Naive thymus-derived CD8-positive, alpha-beta T cell (primary cell): ENCODE measurements at places on chromosomes 12 and 14. TPM values are rescaled to one million over a fixed set of nuclear protein-coding genes. Genes with fewer than 3 reads are reported as not detected.

The LRP1-AS gene
- polyA plus RNA-seq: not detected

The ST8SIA1 gene
- polyA plus RNA-seq: 0.46 TPM

The HOXC4 gene
- not detected for polyA plus RNA-seq

DNA sequence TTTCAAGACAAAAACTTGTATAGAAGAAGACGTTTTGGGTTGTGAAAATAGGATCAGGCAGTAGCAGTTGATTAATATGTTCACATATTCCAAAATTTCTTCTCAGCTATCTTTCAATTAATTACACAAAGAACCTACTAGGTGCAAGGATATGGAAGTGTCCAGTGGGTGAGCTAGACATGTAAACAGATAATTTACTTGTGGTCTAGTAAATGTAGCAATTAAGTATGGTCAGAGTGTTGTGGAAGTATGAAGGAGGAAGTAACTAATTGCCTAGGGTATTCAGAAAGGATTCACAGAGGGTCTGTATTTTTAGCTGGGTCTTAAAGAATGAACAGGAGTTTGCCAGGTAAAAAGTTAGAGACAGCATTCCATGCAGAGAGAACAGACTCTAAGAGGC, 5.9 kb downstream of the GOLGA5 start:
- DNase-seq: no peak

The RSRC2 gene
- 23.6 TPM for polyA plus RNA-seq

DNA sequence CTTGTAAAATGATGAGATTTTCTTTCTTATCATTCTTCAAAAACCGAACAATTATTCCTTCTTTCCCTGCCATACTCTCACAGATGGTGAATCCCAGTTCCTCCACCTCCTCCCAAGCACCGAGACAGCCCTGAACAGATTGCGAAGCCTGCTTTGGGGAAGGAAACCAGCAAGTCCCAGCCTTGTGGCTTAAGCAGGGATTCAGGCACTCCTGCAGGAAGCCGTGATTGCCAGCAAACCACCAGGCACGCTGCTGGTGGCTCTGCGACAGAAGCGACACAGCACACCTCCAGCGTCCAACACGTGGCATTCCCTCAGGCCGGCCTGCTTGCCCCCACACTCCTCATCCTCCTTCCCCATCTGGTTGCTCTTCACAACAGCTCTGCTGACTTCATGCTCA, 237.7 kb downstream of the GXYLT1 start:
- no peak for DNase-seq

- no peak for DNase-seq
Measured at GRCh38 chr12:94867066-94867855, 136.2 kb downstream of the NDUFA12 start.

The LPAR5 gene
- 12.2 TPM for polyA plus RNA-seq

The ACTN1 gene
- 144 TPM for polyA plus RNA-seq

The COPZ1 gene
- polyA plus RNA-seq: 152 TPM

GRCh38 chr14:20583142-20583541, 4.7 kb downstream of the RNASE11 start:
- DNase-seq: no peak

GRCh38 chr12:44484862-44485261, 391.3 kb downstream of the NELL2 start:
- DNase-seq: no peak

The LLPH gene
- 31.2 TPM for polyA plus RNA-seq

GRCh38 chr14:32779840-32780239, 158.8 kb upstream of the NPAS3 start:
- DNase-seq: no peak

GRCh38 chr12:11689591-11690186, 40.2 kb downstream of the ETV6 start:
- DNase-seq: no peak

The MGAT4C gene
- polyA plus RNA-seq: not detected

The C1R gene
- polyA plus RNA-seq: 2.5 TPM

The TAS2R50 gene
- polyA plus RNA-seq: not detected

GRCh38 chr12:22190-22529, 44.4 kb upstream of the IQSEC3 start:
- DNase-seq: no peak

DNA sequence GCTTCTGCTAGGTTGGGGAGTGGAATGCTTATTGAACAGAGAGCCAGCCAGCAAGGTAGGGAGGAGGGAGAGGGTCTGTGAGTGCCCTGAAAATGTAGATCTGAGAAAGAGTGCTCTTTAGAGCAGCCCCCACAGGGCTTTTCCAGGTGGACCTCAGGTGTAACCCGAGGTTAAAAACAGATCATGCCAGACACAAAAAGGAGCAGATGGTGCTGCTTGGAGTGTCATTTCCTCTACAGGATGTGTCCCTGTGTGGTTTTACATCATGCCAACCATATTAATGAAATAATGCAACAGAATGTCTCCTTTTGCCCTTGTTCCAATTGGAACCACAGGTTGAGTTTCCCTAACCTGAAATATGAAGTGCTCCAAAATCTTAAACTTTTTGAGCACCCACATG, 6.4 kb downstream of the SUSD6 start:
- no peak for DNase-seq

The CISTR gene
- not detected for polyA plus RNA-seq

DNA sequence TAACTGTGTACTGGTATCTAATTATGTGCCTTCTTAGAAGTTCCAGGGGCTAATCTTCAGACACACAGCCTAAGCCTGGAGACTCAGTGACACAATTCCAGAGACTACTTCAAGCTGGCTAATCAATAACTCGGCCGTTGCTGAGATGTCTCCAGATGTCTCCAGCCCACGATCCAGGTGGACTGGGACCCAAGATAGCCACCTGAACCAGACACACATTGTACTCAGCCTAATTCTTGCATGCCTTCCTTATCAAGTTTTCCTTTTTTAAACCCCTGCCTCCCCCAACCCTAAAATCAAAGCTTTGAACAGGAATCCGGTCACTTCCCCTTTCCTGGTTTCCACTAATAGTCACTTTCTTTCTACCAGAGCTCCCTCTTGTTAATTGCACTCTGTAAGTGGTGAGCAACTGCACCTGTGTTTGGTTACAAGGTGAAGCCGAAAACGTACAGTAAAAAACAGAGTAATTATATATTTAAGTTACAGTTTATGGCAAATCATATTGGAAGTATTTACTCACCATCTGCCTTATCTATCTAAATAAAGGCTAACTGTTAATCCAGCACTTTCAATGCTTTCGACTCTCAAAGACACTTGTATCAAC, 39.8 kb upstream of the PTGDR start:
- no peak for DNase-seq

The TSPAN11 gene
- polyA plus RNA-seq: not detected

The GPRC5D gene
- polyA plus RNA-seq: 0.43 TPM

- no peak for DNase-seq
Measured at GRCh38 chr12:128929057-128929456, 75.8 kb downstream of the GLT1D1 start.

- no peak for DNase-seq
Measured at GRCh38 chr12:6899837-6900519, 4.6 kb upstream of the LRRC23 start.

DNA sequence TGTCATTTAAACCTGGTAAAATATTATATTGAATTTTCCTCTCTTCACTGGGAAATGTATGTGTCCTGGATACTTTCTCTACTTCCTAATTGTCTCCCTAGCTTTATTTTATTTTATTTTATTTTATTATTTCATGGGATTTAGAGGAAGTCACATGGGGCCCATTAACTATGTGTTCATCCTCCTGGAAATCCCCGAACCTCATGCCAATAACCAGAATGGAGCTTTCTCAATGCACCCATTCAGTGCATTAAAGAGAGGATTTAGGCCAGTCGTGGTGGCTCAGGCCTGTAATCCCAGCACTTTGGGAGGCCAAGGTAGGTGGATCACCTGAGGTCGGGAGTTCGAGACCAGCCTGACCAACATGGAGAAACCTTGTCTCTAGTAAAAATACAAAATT, 1.3 kb upstream of the RPGRIP1 start:
- no peak for DNase-seq

DNA sequence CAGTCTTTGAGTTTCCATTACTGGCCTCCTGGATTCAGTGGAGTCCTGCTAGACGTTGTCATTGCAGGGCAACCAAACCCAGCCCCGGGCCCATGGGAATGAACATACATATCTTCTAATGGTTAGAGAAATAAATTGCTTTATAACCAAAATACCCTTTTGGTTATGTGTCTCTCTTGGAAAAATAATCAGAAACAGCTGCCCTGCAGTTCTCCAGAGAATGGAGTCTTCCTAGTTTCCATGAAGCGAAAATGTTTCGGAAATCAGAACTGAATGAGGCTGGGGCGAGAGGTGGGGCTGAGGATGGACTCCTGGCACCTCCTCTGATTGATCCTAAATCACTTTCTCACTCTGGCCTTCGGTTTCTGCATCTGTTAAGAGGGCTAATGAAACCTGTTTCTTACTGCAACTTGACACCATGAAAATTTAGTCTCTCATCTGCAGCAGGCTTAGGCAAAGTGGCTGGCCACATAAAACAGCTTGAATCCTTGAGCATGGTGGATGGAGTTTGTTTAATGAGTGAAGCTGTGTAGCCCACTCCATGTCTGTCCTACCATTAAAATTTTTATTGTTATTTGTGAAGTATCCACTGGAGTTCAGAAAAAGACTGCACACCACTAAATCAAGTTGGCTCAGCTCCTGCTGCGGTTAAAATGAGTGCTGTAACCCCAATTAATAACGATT, 198.9 kb downstream of the CACNA1C start:
- no peak for DNase-seq

DNA sequence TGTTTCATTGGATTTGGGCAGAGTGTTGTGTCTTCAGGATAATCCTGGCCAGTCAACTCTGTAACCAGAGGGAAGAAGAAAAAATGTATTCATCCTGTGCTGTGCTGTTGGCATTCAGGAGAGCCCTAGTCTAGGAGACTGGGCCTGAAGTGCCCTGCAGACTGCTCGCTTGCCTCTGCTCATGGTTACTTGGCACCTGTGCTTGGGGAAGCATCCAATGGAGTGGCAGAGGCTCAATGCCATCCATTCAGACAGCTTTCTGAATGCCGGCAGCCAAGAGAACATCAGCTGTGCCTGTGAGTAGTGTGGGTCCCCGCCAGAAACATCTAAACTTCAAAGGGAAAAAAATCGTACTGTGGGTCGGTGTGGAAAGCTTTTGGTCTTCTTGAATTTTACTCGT, 124.2 kb downstream of the SRGAP1 start:
- DNase-seq: no peak

The BCL2L14 gene
- not detected for polyA plus RNA-seq

The LRRC9 gene
- polyA plus RNA-seq: not detected

GRCh38 chr12:64332296-64332695, 58.3 kb downstream of the C12orf56 start:
- no peak for DNase-seq

DNA sequence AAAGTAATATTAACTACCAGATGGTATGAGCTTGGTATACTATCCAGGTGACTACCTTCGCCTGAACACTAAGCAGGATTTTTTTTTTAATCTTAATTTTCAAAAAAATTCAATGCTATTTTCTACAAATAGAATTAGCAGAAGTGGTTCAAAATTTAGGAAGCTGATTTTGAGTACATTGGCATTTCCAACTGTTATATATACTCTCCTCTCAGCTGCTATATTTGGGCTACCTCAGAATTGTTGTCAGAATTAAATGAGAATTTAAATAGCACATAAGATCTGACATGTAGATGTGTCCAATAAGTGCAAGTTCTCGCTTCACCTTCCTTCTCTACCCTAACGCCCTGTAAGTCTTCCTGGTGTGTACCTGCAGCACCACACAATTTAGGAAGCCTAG, 83.1 kb downstream of the DUSP6 start:
- DNase-seq: no peak

The RPL10L gene
- not detected for polyA plus RNA-seq

DNA sequence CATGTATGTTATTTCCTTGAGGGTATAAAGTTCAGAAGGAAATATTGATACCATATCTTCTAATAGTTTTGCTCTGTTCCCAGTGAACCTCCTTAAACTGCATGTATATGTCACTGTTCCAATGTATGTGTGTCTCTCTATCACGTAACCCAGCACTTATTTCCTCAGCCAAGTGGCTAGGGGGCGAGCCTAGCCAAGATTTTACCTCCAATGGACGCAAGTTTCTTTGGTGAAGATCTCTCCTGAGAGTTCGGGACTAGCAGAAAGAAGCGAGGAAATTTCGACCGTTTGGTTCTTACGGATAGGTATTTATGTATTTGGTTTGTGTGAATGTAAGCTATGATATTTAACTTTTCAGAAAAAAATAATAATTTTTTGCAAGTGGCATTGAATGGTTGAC, 2.5 kb downstream of the SFSWAP start:
- DNase-seq: no peak

GRCh38 chr14:53016919-53017318, 66.1 kb upstream of the FERMT2 start:
- no peak for DNase-seq

The EIF2B2 gene
- 17.5 TPM for polyA plus RNA-seq

DNA sequence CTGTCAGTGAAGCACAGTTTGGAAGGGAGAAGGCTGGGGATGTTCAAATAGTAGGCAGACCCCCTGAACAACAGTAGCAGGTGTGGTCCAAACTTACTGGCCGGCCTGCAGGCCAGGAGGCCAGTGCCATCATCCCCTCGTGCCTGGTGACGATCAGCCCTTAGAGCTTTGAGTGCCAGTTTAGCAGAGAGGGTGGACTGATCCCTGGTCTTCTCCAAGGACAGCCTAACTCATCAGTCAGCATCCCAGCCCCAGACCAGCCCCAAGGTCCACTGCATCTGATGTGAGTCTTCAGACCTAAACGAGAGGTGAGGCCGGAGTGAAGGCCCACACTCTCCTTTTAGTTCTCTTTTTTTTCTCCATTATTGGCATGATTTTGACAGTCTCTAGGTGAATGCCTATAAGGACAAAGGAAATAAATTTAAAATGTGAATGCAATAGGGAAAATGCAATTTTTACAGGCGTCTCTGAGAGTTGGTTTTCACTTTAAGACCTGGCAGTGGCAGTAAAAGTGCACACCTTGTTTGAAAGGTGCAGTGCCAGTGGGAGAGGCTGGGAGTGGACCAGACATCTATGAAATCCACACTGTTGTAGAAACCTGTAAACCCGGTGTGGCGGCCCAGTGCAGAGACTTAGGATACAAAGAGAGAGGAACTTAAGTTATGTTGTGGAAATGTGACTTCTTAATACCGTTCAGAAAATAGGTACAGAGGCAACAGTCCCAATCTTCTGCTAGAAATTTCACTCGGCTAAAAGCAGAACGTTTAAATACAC, 311.2 kb downstream of the CACNA1C start:
- no peak for DNase-seq

The PLXNC1 gene
- 2.9 TPM for polyA plus RNA-seq

GRCh38 chr14:50862036-50862570, 9.8 kb upstream of the ABHD12B start:
- DNase-seq: no peak

- no peak for DNase-seq
Measured at GRCh38 chr12:94622475-94622874, 27.9 kb downstream of the TMCC3 start.

The GNG2 gene
- polyA plus RNA-seq: 172 TPM

DNA sequence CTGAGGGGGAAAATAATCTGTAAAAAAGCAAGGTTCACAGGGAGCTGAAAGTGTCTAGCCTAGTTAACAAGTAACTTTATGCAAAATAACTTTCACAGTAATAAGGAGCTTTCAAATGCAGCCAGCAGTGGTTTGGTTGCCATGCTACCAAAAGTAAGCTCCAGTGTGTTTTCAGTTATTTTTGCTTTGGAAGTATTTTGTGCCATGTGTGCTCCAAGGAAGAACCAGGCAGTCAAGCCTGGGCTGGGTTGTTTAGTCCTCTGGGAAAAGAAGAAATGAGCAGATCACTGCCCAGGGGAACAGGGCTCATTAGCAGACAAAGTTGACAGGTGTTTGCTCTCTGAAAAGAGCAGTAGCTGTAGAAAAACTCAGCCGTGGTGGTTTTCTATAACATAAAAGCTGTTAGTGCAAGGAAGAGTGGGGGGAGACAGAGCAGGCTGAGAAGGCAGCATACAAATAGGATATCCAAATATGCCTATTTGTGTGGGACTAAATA, 92.8 kb upstream of the TMTC2 start:
- no peak for DNase-seq
